ENCODE measurements at places on chromosomes 2 and 18. TPM values are rescaled to one million over a fixed set of nuclear protein-coding genes. Genes with fewer than 3 reads are reported as not detected.
A peak's percentile ranks its signal among the peaks of the same experiment; 100 is the strongest.

DNA sequence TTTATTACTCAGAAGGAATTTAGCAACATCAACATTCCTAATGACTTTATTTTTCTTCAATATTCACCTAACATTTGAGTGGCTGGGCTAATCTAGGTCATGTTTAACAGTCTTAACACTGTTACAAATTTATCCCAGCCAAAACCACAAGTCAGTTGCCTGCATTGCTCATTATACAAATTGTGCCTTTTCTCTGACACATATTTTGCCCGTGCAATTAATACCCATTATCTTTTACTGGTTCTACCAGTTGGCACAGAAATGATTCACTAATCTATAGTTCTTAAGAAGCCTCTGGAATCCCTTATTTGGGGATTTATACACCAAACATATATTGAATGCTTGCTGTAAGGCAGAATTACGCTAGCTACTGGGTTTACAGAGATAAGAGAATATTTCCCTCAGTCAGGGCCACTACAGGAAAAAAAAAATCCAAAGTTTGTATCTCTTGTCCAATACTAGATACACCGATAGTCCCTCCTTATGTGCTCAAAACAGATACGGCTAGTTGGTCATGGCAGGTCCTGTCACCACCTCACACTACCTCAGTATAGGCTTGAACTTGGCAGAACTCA is 46.3 kb downstream of the ZCCHC2 start:
- H3K36me3 ChIP-seq: peaks cover 73% of the 10 kb centered on the region
- peaks cover 11% of the 10 kb centered on the region for H3K4me1 ChIP-seq
- H3K4me3 ChIP-seq: no peak overlapping the region
- H3K27me3 ChIP-seq: no peaks in the 10 kb centered on the region
- DNase-seq: no peak

DNA sequence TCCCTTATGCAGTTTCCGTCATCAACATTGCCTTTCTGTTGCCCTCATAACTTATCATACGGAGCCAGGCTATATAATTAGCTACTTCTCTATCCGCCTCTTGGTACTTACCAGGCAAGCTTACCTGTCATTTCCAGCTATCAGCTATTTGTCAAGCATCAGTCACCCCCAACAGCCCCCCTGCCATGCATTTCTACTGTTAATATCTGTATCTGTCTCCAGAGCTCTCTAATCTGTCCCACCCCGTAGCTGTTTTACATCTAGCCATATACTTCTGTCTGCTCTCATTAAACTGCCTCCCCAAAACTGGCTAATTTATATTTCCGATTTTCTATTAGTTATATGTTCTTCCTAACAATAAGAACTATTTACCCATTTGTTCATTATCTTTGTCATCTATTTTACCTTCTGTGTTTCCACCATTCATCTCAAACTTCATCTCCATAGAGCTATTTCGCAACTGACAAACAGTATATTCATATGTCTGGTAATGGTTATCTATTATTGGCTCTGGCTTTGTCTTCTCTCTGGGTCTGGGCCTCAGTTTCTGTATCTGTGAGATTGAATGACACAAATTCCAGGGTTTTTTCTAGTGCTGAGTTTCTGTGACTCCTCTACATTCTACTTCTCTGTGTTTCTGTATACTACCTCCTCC is 9.6 kb downstream of the EMX1 start:
- H3K4me1 ChIP-seq: peaks cover 8% of the 10 kb centered on the region
- H3K36me3 ChIP-seq: no peaks in the 10 kb centered on the region
- H3K27ac ChIP-seq: no peak overlapping the region
- DNase-seq: no peak
- H3K27me3 ChIP-seq: peaks cover 35% of the 10 kb centered on the region
- no peak overlapping the region for H3K4me3 ChIP-seq

- no peaks in the 10 kb centered on the region for H3K4me1 ChIP-seq
- peaks cover 3% of the 10 kb centered on the region for H3K36me3 ChIP-seq
- no peak overlapping the region for H3K27ac ChIP-seq
Measured at GRCh38 chr2:112335600-112335999, 60.2 kb downstream of the ZC3H6 start.

GRCh38 chr18:7535436-7536205 is 31.5 kb upstream of the PTPRM start:
- no peaks in the 10 kb centered on the region for H3K36me3 ChIP-seq
- no peak overlapping the region for H3K27ac ChIP-seq
- H3K4me3 ChIP-seq: no peak overlapping the region

DNA sequence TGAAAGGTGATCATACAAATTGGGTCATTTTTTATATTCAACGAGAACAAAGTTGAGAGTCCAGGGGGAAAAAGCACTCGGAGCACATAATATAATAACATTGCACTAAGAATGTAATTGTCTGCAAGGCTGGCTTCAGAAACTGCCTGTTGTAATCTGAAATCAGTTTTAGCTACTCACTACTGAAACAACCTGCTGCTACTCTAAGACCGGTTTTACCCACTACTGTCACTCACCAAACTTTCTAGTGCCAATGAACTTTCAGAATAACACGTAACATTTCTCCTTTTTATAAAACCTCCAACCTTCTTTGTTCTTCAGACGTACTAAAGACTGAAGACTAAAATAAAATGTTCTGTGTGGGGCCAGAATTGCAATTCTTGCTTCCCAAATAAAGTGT is 11.5 kb upstream of the CYB5A start:
- no peaks in the 10 kb centered on the region for H3K36me3 ChIP-seq
- no peak for DNase-seq
- peaks cover 52% of the 10 kb centered on the region for H3K27me3 ChIP-seq
- H3K27ac ChIP-seq: no peak overlapping the region
- H3K4me3 ChIP-seq: no peak overlapping the region

GRCh38 chr2:227260041-227260440 is 65.0 kb upstream of the MFF start:
- no peaks in the 10 kb centered on the region for H3K36me3 ChIP-seq
- H3K27me3 ChIP-seq: no peaks in the 10 kb centered on the region
- no peak overlapping the region for H3K27ac ChIP-seq
- no peaks in the 10 kb centered on the region for H3K4me1 ChIP-seq
- DNase-seq: no peak

GRCh38 chr2:199309973-199310372 is 147.8 kb downstream of the SATB2 start:
- H3K4me1 ChIP-seq: no peaks in the 10 kb centered on the region
- no peaks in the 10 kb centered on the region for H3K27me3 ChIP-seq
- H3K36me3 ChIP-seq: no peaks in the 10 kb centered on the region
- H3K27ac ChIP-seq: no peak overlapping the region
- DNase-seq: no peak

GRCh38 chr2:227033471-227034148 is 130.4 kb downstream of the COL4A4 start:
- DNase-seq: peak; percentile 34
- H3K36me3 ChIP-seq: no peaks in the 10 kb centered on the region
- no peaks in the 10 kb centered on the region for H3K4me1 ChIP-seq
- H3K27ac ChIP-seq: no peak overlapping the region

GRCh38 chr2:189411860-189412259 is 29.4 kb upstream of the WDR75 start:
- H3K4me1 ChIP-seq: peaks cover 12% of the 10 kb centered on the region
- no peak overlapping the region for H3K4me3 ChIP-seq
- no peak overlapping the region for H3K27ac ChIP-seq
- no peak for DNase-seq
- no peaks in the 10 kb centered on the region for H3K36me3 ChIP-seq
- no peaks in the 10 kb centered on the region for H3K27me3 ChIP-seq

DNA sequence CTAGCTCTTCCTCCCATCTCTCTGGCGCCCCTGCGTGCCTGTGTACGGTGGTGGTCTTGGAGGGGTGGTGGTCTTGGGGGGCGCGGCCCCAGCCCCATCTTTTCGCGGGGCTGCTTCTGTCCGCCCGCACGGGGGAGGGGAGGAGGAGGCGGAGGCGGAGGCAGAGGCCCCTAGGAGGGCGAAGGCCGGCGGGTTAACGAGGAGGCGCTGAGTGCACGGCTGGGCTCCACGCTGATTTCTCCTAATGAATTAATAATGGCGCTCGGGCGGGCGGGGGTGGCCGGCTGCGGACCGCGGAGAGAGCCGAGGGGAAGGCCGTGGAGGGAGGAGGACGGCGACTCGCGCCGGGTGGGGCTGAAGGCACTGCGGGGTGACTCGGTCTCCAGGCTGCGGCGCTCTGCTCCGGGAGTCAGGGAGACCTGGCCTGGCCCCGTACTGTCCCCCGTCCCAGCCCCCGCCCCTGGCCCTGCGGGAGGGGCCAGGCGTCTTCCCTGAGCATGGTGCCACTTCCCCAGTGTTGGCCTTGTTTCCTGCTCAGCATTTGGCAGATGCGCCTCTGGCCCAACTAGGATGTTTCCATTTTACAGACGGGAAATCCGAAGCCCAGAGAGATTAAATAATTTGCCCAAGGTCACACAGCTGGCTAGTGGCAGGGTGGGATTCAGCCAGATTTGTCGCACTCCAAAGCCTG is 6.0 kb downstream of the GAREM2 start:
- H3K36me3 ChIP-seq: no peaks in the 10 kb centered on the region
- peak overlapping the region; percentile 77 for H3K4me3 ChIP-seq
- peaks cover 8% of the 10 kb centered on the region for H3K4me1 ChIP-seq
- peaks cover 28% of the 10 kb centered on the region for H3K27me3 ChIP-seq
- DNase-seq: peak; percentile 64

DNA sequence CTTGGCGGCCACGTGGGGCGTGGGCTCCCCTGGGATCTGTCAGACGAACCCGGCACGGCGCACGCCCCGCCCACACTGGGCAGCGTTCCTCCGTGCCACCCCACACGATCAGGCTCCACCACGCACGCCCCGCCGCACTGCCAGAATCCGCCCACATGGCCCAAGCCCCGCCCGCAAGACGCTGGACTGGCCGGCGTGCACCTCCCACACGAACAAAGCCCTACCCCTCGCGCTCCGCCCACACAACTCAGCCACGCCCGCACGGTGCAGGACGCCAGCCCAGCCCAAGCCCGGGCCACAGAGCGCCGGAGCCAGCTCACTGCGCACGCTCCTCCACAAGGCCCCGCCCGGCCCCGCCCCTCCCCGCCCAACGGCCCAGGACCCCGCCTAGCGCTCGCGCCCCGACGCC is 555 bp downstream of the TMEM18 start:
- peaks cover 22% of the 10 kb centered on the region for H3K36me3 ChIP-seq
- peak overlapping the region; percentile 85 for H3K27ac ChIP-seq
- peak overlapping the region; percentile 95 for H3K4me3 ChIP-seq
- peak; percentile 97 for DNase-seq
- no peaks in the 10 kb centered on the region for H3K27me3 ChIP-seq

GRCh38 chr18:51516478-51517038 is 319.1 kb upstream of the MEX3C start:
- no peaks in the 10 kb centered on the region for H3K27me3 ChIP-seq
- no peak overlapping the region for H3K4me3 ChIP-seq
- no peaks in the 10 kb centered on the region for H3K4me1 ChIP-seq
- DNase-seq: no peak
- H3K27ac ChIP-seq: no peak overlapping the region

DNA sequence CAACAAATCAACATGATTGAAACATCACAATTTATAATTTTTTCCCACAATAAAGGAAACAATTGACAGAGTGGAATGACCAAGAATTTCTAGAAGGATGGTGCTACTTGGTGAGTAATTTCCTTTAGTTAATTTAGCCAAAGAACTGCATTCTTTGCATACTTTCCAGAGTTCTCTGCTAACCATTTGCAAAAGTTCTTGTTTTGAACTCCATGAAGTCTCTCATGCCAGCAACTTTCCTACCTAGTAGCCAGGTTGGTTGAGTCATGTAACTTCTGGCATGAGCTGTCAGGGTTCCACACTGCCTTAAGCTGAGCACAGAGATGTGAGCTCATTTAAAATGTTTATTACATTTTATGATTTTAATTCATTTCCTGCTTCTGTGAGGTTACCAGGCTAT is 539.6 kb downstream of the PID1 start:
- no peaks in the 10 kb centered on the region for H3K4me1 ChIP-seq
- no peaks in the 10 kb centered on the region for H3K27me3 ChIP-seq

- peak; percentile 45 for DNase-seq
- H3K27ac ChIP-seq: peak overlapping the region; percentile 88
- peak overlapping the region; percentile 62 for H3K4me3 ChIP-seq
- peaks cover 24% of the 10 kb centered on the region for H3K36me3 ChIP-seq
- H3K27me3 ChIP-seq: no peaks in the 10 kb centered on the region
- peaks cover 39% of the 10 kb centered on the region for H3K4me1 ChIP-seq
Measured at GRCh38 chr2:217223222-217223930, 363.5 kb upstream of the TNP1 start.

GRCh38 chr2:232310121-232310520 is 68.4 kb upstream of the ALPP start:
- H3K4me1 ChIP-seq: peaks cover 68% of the 10 kb centered on the region
- H3K27me3 ChIP-seq: no peaks in the 10 kb centered on the region

DNA sequence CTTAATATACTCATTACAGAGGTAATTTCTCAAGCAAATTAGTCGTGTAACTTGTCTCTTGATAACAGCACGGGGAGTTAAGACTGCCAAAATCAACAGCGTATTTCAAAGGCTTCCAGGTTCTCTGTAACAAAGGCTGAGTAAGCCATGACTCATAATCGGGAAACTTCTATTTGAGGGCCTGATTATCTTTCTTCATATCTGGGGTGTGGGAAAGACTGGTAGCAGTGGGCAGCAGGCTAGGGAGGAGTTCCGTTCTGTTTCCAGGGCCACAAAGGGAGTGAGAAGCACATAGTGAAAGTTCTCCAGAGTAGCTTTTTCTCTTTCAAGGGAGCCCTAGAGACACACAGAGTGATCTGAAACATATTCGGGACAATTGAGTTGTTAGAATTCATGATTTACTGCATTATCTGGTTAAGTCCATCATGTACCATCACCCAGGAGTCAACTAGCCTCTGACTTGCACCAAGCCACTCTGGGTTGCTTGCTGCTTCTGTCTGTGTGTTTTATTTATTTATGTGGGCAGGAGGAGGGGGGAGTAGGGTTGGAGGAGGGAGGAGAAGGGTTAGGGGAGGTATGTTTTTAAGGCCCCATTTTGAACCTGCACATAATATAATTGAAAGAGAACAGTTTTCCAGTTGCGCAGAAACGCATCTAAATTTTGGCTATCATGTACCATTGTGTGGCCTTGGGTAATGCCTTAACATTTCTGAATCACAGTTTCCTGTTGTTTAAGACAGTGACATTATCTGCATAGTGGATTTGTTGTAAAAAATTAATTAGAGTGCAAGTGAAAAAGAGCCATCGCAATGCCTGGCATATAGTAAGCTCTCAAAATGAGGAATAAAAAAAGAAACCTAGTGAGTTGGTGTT is 80.5 kb upstream of the ITPRID2 start:
- H3K4me3 ChIP-seq: no peak overlapping the region
- peaks cover 3% of the 10 kb centered on the region for H3K4me1 ChIP-seq
- no peak for DNase-seq

The DSC2 gene
- not detected for total RNA-seq

The RPRM gene
- not detected for total RNA-seq

The POTEJ gene
- total RNA-seq: not detected

The LRATD1 gene
- not detected for total RNA-seq

The SKOR2 gene
- not detected for total RNA-seq

The GAL3ST2 gene
- total RNA-seq: 0.43 TPM

The KATNAL2 gene
- 0.43 TPM for total RNA-seq

The CDH19 gene
- not detected for total RNA-seq

The CYP26B1 gene
- total RNA-seq: not detected

The DYNAP gene
- total RNA-seq: not detected

The MAPK4 gene
- total RNA-seq: not detected

The TUBA4B gene
- not detected for total RNA-seq

All from activated naive CD8-positive, alpha-beta T cell treated with anti-CD3 and anti-CD28 coated beads, Interleukin-2, amount 10 ng/mL, durations not matched to agents 7 days and 5 days (primary cell).